NB4 (cell line): ENCODE measurements at places on chromosomes 5 and 9.

GRCh38 chr5:95858661-95859595, 36.4 kb upstream of the GLRX start:
- peak; percentile 95 for DNase-seq

- DNase-seq: no peak
These were observed 933.8 kb upstream of the DMAC1 start for GRCh38 chr9:8733131-8733954.

DNA sequence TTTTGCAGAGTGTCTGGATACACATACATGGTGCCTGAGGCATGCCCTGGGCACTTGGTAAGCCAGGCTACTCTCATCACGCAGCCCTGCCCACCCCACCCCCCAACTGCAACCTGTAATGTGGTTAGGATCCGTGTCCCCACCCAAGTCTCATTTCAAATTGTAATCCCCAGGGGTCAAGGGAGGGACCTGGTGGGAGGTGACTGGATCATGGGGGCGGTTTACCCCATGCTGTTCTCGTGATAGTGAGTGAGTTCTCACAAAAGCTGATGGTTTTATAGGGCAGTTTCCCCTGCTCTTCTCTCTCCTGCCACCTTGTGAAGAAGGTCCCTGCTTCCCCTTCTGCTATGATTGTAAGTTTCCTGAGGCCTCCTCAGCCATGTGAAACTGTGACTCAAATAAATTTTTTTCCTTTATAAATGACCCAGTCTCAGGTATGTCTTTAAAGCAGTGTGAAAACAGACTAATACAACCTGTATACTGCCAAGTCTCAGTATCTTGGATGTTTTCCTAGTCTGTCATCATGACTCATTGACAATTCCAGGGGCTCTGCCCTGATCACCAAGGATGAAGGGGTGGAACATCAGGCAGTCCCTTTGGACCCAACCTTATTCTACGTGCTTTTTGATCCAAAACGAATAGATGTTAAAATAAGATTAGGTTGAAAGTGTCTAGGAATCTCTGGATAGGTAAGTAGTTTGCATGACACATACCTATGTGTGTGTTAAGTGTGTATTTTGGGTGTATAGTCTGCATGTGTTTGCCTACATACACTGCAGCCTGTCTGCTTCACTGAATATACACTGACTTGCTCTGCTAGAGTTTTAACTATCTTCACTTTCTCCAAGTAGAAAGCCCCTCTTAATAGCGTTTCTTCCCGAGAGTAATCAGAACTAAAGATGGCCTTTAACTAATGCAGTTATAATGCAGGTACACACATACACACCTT, 293.8 kb downstream of the SLIT3 start:
- DNase-seq: no peak

GRCh38 chr5:10469253-10470050, 27.8 kb downstream of the ROPN1L start:
- DNase-seq: no peak

GRCh38 chr9:16705111-16705604, 165.3 kb downstream of the BNC2 start:
- no peak for DNase-seq

DNA sequence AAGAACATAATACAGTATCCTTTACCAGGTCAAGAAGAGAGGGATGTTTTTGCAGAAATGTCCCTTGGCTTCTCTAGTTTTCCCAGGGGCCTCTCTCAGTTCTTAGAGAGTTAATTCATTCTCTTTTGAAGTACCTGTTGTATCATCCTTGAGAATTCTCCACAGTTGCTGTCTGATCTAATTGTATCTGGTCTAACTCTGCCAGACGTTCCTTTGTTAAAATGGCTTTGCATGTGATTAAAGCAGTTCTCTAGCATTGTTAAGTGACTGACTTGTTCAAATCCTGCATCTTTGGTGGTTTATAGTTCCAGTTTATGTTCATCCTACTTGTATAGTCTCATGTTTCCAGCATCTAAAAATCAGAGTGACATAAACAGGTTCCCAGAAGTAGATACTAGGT, 65.0 kb downstream of the KIAA1958 start:
- no peak for DNase-seq

GRCh38 chr9:75810063-75810462, 80.4 kb upstream of the PCSK5 start:
- DNase-seq: no peak

DNA sequence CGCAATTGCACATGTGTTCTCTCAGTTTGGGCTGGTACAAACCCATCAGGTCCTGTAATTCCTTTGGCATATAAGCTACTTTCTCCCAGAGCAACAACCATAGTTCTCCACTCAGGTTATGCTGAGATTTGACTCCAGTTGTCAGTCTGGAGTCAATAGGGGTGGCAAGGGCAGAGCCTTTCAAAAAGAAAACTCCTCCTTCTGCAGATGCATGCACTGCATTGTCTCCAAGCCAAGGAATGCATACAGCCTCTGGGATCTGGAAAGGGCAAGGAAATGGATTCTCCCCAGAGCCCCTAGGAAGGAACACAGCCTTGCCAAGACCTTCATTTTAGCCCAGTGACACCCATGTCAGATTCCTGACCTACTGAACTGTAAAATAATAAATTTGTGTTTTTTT, 31.0 kb upstream of the GZMA start:
- DNase-seq: no peak

DNA sequence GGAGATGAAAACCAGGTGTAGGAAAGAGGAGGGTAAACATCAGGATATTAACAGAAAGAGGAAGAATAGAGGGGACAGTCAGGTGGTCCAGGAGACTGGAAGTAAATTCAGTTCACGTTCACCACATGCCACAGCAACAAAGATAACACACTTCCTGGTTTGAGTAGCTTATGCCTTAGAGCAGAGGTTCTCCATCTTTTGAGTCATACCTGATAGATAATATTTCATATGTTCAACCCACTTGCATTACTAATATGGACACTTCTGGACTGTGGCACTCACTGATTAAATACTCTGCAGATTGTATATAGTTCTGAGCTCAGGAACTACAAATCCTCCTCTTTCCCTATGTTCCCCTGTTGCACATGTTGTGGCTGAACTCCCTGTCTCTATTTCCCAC, 179.9 kb upstream of the NR3C1 start:
- peak; percentile 51 for DNase-seq

DNA sequence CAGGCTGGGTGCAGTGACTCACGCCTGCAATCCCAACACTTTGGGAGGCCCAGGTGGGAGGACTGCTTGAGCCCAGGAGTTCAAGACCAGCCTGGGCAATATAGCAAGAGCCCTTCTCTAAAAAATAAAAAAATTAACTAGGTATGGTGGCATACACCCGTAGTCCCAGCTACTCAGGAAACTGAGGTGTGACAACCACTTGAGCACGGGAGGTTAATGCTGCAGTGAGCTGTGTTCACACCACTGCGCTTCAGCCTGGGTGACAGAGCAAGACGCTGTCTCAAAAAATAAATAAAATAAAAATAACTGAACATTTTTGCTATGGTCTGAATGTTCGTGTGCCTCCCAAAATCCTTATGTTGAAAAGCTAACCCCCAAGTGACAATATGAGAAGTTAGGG, 24.5 kb downstream of the AGTPBP1 start:
- DNase-seq: no peak

DNA sequence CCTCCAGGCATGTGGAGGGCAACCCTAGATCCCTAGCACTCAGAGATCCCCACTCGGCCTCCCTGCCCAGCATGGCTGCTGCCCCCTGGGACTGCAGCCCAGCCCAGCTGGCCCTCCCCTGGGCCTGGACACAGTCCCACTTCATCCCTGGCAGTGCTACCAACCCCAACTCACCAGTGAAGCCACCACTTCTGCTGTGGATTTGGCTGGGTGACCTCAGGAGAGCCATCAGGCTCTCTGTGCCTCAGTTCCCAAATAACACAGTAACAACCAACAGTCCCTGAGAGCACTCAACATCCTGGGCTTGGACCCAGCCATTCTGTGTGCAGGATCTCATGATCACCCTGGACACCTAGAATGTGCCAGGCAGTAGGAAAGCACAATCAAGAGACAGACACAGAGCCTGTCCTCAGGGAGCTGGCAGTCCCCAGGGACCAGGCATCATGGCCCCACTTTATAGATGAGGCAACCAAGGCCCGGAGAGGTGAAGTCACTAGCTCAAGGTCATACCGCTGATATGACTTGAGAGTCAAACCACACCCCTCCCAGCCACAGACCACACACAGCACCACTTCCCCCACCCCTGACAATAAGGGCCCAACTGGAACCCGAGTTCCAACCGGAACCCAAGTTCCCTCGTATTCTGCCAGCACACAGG, 4.7 kb upstream of the PSMB7 start:
- peak; percentile 39 for DNase-seq

GRCh38 chr5:141476132-141476911, 556 bp downstream of the PCDHGC3 start:
- DNase-seq: peak; percentile 62

- DNase-seq: no peak
These were observed 13.9 kb downstream of the NR4A3 start for GRCh38 chr9:99835581-99835980.

DNA sequence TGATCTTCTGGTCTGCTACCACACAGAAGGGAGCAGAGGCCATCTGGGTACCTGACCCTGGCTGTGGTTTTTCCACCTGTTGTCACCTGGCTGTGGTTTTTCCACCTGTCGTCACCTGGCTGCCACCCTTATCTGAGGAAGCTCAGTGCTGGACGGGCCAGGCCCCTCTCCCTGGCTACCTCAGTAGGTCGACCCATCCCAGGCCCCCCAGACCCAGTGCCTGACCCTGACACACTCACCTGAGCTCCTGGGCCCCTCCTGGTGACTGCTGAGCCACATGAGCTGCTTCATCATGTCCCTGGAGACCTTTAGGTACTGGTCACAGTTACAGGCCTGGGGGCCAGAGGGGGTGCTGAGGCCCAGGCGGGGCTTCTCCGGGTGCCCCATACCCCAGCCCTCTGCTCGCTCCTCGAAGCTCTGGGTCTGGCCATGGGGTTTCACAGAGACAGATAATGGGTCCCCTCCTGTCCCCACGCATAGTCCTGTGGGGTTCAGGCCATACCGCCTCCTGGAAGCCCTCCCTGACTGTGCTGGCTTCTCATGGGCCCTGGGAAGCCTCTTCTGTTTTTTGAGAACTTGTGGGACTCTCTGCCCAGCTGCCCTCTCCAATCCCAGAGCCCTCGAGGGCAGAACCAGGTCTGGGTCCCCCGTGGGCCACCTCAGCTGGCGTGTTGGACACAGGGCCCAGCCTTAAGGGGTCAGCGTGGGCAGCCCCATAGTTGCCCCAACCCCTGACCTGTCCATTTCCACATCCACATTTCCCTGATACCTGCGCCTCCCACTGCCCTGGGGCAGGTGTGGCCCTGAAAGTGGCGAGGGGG, 7.5 kb upstream of the NRARP start:
- no peak for DNase-seq

DNA sequence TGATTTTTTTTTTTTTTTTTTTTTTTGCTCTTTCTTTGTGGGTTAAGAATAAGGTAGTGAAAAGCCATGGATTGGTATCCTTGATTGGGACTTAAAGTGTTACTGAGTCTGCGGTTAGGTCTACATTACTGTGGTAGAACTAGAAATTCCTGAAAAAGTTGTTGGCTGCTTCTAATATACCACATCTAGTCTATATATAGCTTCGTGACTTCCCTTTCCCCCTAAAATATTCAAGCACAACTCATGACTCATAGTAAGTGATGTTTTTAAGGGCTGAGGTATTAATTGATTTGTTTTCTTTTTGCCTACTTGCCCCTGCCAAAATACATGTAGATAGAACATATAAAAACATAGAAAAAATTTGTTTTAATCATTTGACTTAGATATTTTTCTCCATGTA, 247.6 kb downstream of the TMEM232 start:
- DNase-seq: no peak

DNA sequence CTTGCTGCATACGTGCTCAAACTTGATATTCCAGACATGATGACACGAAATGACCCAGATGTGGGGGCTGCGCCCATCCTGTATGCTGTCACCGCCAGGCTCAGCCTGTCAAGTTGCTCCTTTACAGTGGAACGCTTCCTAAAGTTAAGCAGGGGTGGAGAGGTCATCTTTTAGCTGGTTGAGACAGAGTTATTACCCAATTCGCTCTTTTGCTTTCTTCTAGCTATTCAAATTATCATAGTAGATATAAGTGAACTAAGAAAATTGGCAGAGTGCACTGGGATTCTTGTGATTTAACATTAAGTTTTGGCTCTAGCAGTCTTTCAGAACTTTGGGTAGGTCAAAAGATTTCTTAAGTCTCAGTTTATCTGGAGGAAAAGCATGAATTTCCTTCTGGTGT, 69.8 kb upstream of the BASP1 start:
- DNase-seq: no peak

DNA sequence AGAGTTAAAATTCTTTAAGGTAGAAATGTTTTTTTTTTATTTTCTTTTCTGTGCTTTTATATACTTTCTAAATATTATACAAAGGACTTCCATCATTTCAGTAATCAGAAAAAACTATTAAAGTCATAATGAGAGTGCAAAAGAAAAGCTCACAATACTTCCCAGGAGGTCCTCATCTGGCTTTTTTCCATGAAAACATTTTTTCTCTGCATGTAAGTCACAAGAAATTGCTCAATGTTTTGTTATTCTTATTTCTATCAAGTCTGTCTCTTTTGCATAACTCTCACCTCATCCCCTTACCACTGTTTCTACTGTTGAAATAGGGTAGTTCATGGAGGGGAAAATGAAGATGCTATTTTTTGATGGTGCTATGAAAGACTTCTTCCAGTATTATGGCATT, 375.0 kb downstream of the TMEM232 start:
- DNase-seq: no peak

DNA sequence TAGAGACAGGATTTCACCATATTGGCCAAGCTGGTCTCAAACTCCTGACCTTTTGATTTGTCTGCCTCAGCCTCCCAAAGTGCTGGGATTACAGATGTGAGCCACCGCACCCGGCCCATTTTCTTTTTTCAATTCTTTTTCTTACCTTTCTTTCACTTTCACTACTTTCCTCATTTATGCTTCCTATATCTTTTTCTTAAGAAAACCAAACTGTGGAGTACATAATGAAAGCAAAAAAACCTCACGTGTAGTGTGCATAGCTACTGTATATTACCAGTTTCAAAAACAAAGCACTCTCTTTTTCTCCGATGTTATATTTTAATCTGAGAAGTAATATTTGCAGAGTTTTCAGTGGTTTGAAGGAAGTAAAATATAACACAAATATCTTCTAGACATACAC, 8.0 kb upstream of the CAST start:
- DNase-seq: no peak

- no peak for DNase-seq
These were observed 179.2 kb downstream of the TTC39B start for GRCh38 chr9:15127831-15128230.

GRCh38 chr9:16996901-16997491, 126.5 kb upstream of the BNC2 start:
- DNase-seq: peak; percentile 58

DNA sequence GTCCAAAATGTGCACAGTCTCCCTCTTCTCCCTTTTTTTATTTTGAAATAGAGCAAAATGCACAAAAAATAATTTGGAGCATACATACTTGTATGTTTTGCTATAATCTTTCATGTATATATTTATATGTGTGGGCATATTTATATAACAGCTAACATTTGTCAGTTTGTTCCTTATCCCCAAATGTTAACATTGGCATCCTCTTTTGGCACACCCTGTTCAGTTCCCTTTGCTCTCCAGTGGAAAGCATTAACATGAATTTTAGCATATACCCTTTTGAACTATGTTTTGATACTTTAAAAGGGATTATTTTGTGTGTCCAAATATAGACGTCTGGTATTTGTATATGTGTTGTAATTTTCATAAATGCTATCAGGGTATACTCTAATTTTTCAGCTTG, 306.2 kb downstream of the ARHGAP26 start:
- no peak for DNase-seq

GRCh38 chr5:132692632-132692967, 18.8 kb downstream of the IL4 start:
- no peak for DNase-seq

- no peak for DNase-seq
These were observed 3.4 kb downstream of the KLHL9 start for GRCh38 chr9:21331676-21332402.

GRCh38 chr9:93248386-93249040, 64.6 kb downstream of the WNK2 start:
- DNase-seq: no peak
